ENCODE measurements at places on chromosomes 1 and 21.

GRCh38 chr1:211267204-211267857, 8.2 kb downstream of the RCOR3 start:
- H3K36me3 ChIP-seq, result peaks cover 14% of the 10 kb centered on the region
- no peaks in the 10 kb centered on the region for H3K4me1 ChIP-seq
- no peak for DNase-seq
- H3K27ac ChIP-seq, result no peak overlapping the region

DNA sequence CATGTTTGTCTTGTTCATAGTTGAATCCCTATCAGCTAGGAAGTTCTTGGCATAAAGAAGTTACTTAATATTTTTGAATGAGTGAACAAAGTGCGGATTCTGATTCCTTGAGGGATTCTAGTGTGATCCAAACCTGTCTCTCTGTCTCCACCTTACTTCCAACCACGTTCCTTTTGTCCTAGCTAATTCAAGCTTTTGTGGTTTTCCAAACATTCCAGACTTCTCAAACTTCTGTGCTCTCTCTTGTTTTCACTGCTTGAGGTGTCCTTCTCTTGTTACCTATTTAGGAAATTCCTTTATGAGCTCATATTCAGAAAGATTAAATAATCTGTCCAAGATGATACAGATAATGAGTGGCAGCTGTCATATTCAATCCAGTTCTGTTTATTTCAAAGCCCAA, 353.2 kb downstream of the PTBP2 start:
- no peak overlapping the region for H3K4me3 ChIP-seq
- DNase-seq, result no peak
- H3K36me3 ChIP-seq, result no peaks in the 10 kb centered on the region
- no peaks in the 10 kb centered on the region for H3K27me3 ChIP-seq
- H3K4me1 ChIP-seq, result no peaks in the 10 kb centered on the region
- H3K27ac ChIP-seq, result no peak overlapping the region

DNA sequence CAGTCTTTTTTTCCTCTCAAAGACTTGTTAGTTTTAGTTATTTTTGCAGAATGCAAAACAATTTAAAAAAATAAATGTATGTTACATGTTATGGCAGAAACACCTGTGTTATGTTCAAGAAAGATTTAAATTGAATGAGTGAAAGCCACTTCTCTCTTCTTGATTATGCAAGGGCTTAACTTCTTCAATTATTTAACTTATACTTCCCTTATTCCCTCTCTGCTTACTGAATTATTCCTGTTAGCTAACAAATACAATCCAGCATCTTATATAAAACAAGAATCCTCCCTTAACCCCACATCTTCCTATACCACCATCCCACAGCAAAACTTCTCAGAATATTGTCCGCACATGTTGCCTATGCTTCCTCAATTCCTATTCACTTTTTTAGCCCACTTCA, 10.7 kb upstream of the FCER1A start:
- no peak overlapping the region for H3K27ac ChIP-seq
- DNase-seq, result no peak
- no peak overlapping the region for H3K4me3 ChIP-seq
- H3K4me1 ChIP-seq, result no peaks in the 10 kb centered on the region

- no peaks in the 10 kb centered on the region for H3K4me1 ChIP-seq
- H3K36me3 ChIP-seq, result no peaks in the 10 kb centered on the region
- H3K27me3 ChIP-seq, result no peaks in the 10 kb centered on the region
- no peak for DNase-seq
- no peak overlapping the region for H3K4me3 ChIP-seq
Measured at GRCh38 chr1:100552922-100553321, 15.0 kb downstream of the GPR88 start.

GRCh38 chr1:160404094-160404493, 3.7 kb downstream of the VANGL2 start:
- H3K4me1 ChIP-seq, result peaks cover 5% of the 10 kb centered on the region
- no peaks in the 10 kb centered on the region for H3K36me3 ChIP-seq
- no peak overlapping the region for H3K27ac ChIP-seq
- no peak overlapping the region for H3K4me3 ChIP-seq
- DNase-seq, result no peak

- no peak for DNase-seq
- H3K4me3 ChIP-seq, result no peak overlapping the region
- no peaks in the 10 kb centered on the region for H3K4me1 ChIP-seq
- no peaks in the 10 kb centered on the region for H3K36me3 ChIP-seq
Measured at GRCh38 chr1:244680667-244681066, 27.7 kb downstream of the DESI2 start.

DNA sequence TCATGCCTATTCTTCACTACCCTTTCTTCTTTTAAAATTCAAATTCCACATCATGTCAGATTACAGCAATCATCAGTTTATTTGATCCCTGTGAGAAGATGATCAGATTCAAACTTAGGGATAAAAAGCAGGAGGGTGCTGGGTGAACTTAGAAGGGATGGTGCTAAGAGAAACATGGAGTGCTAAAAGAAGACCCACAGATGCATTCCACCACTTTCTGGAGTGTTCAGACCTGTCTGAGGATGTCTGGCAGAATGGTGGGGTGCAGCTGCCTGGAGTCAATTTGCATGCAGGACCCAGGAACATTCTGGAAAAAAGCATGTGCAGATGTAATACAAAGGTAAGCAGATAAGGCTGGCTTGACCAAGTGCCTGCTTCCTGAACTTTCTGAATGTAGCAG, 372.9 kb upstream of the RUNX1 start:
- H3K36me3 ChIP-seq, result no peaks in the 10 kb centered on the region
- DNase-seq, result no peak
- no peaks in the 10 kb centered on the region for H3K4me1 ChIP-seq
- no peak overlapping the region for H3K4me3 ChIP-seq

DNA sequence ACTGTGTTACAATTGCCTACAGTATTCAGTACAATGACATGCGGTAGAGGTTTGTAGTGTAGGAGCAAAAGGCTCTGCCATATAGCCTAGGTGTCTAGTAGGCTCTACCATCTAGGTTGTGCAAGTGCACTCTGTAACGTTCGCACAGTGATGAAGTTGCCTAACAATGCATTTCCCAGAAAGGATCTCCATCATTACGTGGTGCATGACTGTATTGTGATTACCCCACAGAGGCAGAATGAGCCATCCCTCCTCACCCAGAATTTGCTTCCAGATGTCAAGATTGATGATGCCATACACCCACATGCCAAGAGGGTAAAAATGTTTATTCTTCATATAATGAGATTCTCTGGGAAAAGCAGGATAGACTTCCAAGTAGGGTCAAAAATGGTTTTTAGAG, 199.3 kb upstream of the CTTNBP2NL start:
- no peak overlapping the region for H3K4me3 ChIP-seq
- H3K27me3 ChIP-seq, result no peaks in the 10 kb centered on the region
- H3K27ac ChIP-seq, result no peak overlapping the region
- no peak for DNase-seq

DNA sequence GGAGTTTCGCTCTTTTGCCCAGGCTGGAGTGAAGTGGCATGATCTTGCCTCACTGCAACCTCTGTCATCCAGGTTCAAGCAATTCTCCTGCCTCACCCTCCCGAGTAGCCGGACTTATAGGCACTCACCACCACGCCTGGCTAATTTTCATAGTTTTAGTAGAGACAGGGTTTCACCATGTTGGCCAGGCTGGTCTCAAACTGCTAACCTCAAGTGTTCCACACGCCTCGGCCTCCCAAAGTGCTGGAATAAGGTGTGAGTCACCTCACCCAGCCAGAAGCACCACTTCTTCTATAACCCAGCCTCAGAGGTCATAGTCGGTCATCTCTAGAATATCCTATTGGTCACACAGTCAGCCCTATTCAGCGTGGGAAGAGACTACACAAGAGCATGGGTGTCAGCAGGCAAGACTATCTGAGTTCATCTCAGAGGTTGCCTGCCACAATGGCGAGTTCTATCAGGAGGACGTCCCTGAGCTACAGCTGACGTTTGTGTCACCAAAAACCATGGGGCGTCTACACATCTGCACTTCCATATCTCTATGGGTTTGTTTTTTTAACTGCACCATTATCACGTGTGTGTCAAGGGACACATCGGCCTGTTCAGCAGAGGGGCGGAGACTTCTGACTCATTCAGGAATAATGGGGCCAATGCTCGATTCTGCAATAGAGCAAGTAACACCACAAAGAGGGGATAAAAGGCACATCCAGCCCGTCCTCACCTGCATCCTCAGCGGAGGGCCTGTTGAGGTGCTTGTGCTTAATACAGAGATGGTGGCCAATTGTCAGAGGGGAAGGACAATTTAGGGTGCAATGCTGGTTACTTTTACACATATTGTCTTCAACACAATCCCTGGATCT, 256.3 kb upstream of the IRF2BP2 start:
- H3K27ac ChIP-seq, result peak overlapping the region; percentile 80
- no peaks in the 10 kb centered on the region for H3K4me1 ChIP-seq
- no peaks in the 10 kb centered on the region for H3K36me3 ChIP-seq
- no peaks in the 10 kb centered on the region for H3K27me3 ChIP-seq

DNA sequence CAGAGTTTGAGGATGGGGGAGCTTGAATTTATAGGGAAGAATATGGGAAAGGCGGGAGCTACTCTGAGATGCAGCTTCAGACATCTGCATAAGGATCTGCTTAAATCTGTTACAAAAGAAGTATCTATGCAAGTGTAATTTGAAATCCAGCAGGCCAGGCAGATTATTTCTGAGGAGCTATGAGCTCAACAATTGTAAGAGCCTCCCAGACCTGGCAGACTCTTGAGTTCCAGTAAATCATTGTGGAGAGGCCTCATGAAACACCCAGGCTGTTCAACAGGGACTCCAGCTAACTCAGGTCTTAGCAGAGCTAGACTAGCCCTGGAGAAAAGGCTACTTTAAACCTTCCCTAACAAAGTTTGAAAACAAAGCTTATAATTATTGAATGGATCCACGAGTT, 647.5 kb upstream of the CHRM3 start:
- no peaks in the 10 kb centered on the region for H3K4me1 ChIP-seq
- DNase-seq, result no peak
- H3K4me3 ChIP-seq, result no peak overlapping the region
- H3K36me3 ChIP-seq, result no peaks in the 10 kb centered on the region
- H3K27ac ChIP-seq, result no peak overlapping the region

- no peak overlapping the region for H3K27ac ChIP-seq
- no peaks in the 10 kb centered on the region for H3K27me3 ChIP-seq
- H3K36me3 ChIP-seq, result no peaks in the 10 kb centered on the region
- no peak for DNase-seq
- no peaks in the 10 kb centered on the region for H3K4me1 ChIP-seq
- no peak overlapping the region for H3K4me3 ChIP-seq
Measured at GRCh38 chr1:181310560-181310959, 172.8 kb upstream of the CACNA1E start.

DNA sequence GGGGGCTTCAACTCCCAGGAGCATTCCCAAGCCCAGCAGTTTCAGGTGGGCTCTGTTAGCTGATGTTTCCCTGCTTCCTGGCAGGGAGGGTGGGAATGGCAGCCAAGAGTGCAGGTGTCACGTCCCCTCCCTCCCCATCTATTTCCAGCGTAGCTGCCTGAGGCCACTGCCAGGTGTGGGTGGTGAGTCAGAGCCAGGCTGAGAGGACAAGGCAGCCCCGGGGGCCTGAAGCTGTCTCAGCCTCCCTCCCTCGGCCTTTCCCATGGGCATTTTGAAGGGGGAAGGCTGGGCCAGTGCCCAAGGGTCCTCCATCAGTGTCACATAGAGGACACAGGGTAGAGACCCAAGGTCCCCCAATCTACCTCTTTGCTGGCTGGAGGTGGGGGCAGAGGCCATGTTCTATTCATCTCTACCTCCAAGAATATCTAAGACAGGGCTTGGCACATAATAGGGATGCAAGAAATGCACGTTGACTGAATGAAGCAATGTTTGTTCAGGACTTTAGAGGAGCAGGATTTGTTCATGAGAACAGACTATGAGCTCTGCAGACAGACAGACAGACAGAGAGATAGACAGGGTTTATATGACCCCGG, 34.4 kb upstream of the ID3 start:
- H3K36me3 ChIP-seq, result no peaks in the 10 kb centered on the region
- H3K4me1 ChIP-seq, result peaks cover 83% of the 10 kb centered on the region
- H3K27me3 ChIP-seq, result no peaks in the 10 kb centered on the region
- H3K27ac ChIP-seq, result no peak overlapping the region

DNA sequence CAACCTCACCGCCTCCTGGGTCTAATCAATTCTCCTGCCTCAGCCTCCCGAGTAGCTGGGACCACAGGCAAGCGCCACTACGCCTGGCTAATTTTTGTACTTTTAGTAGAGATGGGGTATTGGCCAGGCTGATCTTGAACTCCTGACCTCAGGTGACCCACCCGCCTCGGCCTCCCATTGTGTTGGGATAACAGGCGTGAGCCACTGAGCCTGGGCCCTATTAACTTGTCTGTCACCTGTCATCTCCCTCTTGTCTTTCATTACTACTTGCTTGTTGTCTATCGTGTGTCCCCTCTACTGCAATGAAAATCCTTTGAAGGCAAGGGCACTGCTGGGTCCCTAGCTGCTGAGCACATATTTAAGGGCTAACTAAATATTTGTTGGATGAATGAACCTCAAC, 3.4 kb downstream of the UQCRHL start:
- H3K36me3 ChIP-seq, result no peaks in the 10 kb centered on the region
- H3K27me3 ChIP-seq, result no peaks in the 10 kb centered on the region
- no peaks in the 10 kb centered on the region for H3K4me1 ChIP-seq
- DNase-seq, result no peak
- H3K27ac ChIP-seq, result no peak overlapping the region
- H3K4me3 ChIP-seq, result no peak overlapping the region

DNA sequence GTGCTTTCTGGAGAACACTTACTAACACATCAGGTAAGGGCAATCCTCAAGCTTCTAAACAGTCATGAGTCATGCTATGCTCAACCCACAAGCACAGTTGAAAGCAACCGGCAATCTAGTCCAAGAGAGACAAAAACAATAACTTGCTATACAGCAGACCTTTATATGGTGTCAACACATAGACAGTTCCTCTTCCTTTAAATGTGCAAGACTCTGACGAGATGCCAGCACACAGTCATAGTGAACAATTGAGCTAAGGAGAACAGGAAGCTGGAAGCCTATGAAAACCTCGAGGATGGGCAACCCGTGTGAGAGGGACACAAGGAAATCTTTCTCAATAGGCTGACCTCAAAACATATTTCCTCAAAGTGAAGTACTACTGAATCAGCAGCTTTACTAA, 5.3 kb downstream of the ADIPOR1 start:
- no peaks in the 10 kb centered on the region for H3K27me3 ChIP-seq
- no peak overlapping the region for H3K27ac ChIP-seq
- no peak overlapping the region for H3K4me3 ChIP-seq
- no peak for DNase-seq
- peaks cover 25% of the 10 kb centered on the region for H3K36me3 ChIP-seq
